ENCODE measurements at places on chromosomes 16 and 17.
A peak's percentile ranks its signal among the peaks of the same experiment; 100 is the strongest.

DNA sequence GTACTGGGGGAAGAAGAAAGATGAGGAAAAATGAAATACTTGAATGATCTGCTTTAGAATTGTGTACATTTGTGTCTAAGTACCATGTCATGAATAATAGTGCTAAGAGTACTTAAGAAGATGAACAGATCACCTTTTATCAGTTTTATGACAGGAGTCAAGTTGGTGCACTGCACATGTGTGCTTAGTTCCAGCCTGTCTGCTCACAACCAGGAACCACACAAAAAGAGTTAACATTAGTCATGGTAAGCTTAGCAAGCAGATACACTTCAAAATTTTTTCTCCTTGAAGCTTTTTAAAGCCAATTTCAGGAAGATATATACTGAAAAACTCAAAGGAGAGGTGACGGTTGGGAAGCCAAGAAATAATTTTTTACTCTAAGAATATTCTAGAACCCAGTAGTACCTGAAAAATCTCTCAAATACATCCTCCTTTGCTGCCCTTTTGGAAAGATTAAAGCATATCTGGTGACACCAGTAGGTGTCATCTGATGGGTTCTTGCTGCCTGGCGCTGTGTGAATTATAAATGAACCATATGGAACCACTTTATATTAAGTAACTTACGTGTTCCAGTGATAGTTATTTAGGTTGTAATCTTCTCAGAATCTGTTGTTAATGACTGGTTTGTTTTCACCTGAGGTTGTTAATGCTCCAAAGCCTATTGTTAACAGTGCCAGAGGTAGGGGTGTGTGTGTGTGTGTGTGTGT lies 93.4 kb downstream of the MSI2 start:
- no peak for DNase-seq

- DNase-seq: no peak
Measured at GRCh38 chr17:41638941-41639340, 14.6 kb upstream of the KRT17 start.

- no peak for DNase-seq
Measured at GRCh38 chr17:82098939-82099763, 1.1 kb upstream of the FASN start.

DNA sequence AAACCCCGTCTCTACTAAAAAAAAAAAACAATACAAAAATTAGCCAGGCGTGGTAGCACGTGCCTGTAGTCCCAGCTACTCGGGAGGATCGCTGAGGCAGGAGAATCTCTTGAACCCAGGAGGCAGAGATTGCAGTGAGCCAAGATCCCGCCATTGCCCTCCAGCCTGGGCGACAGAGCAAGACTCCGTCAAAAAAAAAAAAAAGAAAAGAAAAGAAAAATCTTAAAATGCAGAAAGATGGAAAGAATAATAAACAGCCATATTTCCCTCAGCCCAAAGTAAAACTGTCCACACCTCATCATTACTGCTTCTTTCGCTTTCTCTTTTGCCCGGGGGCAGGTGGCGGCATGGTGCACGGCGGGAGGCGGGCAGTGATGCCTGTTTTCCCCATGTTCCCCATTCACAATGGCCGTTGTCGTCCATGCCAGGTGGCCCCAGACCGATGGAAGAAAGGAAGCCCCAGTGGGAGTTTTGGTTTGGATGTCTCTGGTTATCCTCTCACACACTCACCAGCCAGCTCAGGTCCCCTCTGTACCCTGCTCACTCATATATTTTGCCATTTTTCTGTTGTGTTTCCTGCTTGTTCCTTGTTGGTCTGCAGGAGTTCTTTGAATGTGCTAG lies 37.0 kb upstream of the PEMT start:
- peak; percentile 21 for DNase-seq

- DNase-seq: no peak
Measured at GRCh38 chr16:10612649-10613179, 32.3 kb upstream of the EMP2 start.

GRCh38 chr17:53149316-53149715 lies 673.4 kb upstream of the KIF2B start:
- no peak for DNase-seq
